IPS DF 19.7 (cell line): ENCODE measurements at places on chromosomes 6 and 20.

- DNase-seq = no peak
Observed at GRCh38 chr6:27674882-27675281, 202.0 kb upstream of the ZNF184 start.

- DNase-seq = no peak
Observed at GRCh38 chr6:42727087-42727611, 4.8 kb upstream of the PRPH2 start.

DNA sequence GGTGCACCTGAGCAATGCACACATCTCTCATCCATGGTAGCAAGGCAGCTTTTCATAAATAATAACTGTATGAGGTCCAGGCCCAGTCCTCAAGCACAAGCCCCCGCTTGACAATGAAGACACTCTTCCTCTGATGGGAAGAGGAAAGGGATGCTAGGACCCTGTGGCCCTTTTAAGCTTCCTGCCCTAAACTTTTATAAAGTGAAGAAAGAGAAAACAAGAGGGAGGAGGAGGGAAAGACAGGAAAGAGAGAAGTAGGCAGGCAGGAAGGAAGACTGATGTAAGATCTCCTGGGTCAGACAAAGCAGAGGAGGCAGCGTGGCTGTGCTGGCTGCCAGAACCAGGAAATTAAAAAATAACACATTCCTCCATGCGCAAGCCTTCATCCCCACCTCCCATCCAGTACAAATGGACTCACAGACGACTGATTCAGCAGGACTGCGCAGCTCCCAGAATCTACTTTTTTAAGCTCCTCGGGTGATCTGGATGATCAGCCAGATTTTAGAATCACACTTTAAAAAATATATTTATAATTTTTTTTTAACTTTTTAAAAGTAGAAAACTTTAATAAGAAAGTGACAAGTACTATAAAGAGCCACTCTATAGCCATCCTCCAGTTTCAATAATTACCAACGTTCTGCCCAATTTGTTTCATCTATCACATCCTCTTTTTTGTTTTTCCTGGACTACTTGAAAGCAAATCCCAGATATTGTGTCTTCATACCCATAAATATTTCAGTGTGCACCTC lies 16.5 kb downstream of the TNFAIP3 start:
- DNase-seq = no peak

GRCh38 chr6:168782187-168782751 lies 341.3 kb downstream of the SMOC2 start:
- no peak for DNase-seq

DNA sequence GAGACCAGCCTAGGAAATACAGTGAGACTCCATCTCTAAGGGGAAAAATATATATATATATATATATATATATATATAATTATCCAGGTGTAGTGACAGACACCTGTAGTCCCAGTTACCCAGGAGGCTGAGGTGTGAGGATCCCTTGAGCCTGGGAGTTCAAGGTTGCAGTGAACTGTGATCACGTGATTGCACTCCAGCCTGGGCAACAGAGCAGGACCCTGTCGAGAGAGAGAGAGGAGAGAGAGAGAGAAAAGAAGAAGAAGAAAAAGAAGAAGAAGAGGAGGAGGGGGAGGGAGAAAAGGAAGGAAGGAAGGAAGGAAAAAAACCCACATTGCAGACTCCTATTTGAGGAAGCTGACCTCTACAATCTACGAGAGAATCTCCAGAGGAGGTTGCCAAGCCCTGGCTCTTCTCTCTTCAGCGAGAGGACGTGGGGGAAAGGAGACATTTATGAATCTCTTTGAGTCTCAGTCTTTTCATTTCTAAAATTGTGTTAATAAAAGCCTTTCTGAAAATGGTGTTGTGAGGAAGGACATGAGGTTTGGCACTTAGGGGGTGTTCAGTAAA lies 49.7 kb downstream of the COL11A2 start:
- DNase-seq = no peak

- no peak for DNase-seq
Observed at GRCh38 chr6:36546308-36546919, 865 bp downstream of the STK38 start.

DNA sequence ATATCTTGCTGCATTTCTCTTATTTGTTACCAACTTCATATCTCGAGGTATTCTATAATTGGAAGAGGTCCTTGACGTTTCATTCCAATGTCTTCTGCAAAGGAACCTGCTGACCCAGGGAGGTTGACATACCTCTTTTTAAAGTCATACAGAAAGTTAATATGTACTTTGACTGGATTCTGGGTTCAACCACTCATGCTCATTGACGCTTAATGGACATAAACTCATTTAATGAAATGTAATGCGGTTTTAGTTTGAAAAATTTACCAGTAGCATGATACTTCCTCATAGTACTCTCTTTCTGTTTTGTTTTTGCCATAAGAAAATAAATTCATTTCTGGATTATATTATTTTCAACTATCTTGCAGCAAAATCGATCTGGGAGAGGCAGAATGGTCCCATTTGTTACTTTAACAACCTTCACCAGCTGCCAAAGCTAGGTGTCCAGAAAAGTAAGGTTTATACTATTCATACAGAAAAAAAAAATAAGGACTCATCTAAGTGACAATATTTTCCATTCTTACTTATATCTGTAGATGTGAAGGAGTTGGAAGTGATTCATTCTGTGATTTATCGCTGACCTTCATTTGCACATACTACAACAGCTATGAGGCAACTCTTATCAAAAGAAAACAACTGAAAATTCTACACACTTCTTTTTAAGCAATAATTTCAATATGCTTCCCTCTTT lies 101.6 kb downstream of the ATXN1 start:
- no peak for DNase-seq

DNA sequence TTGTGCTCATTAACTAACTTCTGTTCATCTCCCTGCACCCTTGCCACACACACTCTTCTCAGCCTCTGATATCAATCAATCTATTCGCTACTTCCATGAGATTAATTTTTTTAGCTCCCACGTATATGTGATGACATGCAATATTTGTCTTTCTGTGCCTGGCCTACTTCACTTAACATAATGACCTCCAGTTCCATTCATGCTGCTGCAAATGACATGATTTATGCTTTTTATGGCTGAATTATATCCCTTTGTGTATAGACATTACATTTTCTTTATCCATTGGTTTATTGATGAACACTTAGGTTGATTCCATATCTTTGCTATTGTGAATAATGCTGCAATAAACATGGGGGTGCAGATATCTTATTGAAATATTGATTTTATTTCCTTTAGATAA lies 50.8 kb upstream of the SPTLC3 start:
- no peak for DNase-seq

GRCh38 chr6:94300424-94301144 lies 881.2 kb upstream of the EPHA7 start:
- DNase-seq = no peak

DNA sequence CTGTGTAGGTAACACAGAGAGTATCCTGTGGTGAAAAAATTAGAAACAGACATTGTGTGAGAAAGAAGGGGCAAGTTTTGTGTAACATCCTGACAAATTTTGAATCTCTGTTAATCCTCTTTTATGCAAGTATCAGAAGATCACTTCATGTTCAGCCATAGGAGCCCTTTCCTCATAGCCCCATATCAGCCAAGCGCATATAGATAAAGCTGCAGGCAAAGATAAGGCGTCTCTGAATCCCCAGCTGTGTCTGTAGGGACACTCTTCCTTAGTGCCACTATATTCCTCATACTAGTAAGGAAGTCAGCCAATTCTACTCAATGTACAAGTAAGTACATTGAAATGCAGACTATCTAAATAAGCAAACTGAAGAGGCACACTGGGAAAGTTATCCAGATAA lies 22.3 kb downstream of the HTR1E start:
- DNase-seq = no peak

DNA sequence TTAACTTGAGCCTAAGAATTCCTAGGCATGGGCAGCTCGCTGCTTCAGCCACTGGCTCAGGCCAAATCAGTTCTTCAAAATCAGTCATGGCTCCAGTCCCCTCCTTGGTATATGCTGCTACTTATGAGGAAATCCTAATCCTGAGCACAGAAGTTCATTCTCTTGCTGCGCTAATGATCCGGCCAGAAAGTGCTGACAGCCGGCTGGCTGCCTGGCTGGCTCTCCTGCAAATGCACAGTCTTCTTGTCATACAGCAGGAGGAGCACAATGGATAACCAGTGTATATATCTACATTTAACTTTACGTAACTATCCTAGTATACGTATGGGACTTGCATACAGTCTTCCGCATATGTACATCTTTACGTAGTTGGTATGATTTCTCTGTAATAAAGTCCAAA lies 500.8 kb downstream of the PRKN start:
- no peak for DNase-seq

DNA sequence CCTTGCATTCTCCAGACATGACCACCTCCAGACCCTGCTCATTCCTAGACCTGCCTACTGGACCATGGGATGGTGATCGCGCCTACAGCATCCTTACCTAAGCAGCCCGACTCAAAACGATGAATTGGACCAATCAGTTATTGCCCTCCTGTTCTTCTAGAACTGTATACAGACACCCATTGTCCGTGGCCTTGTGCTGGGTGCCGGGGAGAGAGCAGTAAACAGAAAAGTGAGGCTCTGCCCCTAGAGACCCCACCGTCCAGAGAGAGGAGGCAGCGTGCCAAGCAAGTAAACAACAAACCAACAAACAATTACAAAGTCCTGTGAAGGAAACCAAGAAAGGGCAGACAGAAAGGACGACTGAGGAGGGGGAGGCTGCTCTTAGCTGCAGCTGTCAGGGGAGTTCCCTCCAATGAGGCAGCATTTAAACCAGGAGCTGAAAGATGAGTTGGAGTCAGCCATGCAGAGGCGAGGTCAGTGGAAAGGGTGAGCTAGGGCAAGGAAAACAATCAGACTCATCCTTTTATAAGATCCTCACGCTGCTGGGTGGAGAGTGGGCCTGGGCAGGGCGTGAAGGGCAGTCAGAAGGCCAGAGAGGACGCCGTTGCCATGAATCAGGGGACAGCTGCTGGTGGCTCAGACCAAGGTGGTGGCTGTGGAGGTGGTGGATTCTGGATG lies 37.6 kb upstream of the BLCAP start:
- DNase-seq = no peak

DNA sequence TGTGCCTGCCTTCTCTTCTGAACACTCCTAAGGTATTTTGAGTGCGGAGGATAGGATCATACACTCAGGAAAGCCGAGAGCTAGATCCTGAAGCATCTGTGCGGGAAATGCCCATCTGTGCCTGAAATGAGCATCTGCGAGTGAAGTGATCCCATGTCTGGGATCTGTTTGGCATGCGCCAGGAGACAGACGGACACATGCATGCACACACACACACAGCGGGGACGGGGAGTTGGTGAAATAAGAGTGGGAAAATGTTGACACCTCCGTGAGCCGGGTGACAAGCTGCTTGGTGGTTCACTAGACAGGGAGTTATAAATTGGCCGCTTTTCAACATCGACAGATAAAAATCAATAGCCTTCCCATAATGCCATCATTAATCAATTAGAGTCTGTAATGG lies 13.8 kb downstream of the SYNJ2 start:
- no peak for DNase-seq

GRCh38 chr6:132675749-132676148 lies 16.8 kb upstream of the TAAR1 start:
- DNase-seq = no peak

DNA sequence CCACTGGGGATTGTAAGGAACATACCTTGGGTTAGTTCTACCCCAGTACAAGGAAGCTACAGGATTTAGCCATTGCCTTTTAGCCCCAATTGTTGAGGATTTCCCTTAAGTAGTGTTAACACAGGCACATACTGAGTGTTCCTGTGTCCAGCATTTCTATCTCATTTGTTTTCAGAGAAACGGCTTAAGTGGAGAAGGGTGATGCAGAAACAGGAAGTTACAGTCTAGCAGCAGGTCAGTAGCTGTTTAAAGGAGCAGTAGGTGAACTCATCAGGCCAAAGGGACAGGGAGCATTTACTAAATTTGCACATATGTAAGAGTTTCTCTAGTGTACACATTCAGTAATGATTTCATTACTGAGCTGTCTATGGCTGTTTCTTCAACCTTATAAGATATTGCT lies 644.2 kb upstream of the GJE1 start:
- DNase-seq = no peak

GRCh38 chr6:156556811-156557210 lies 220.4 kb upstream of the ARID1B start:
- DNase-seq = no peak

- no peak for DNase-seq
Observed at GRCh38 chr6:98044791-98045470, 761.9 kb upstream of the MMS22L start.

GRCh38 chr6:87697581-87698546 lies 4.2 kb downstream of the AKIRIN2 start:
- DNase-seq = no peak

DNA sequence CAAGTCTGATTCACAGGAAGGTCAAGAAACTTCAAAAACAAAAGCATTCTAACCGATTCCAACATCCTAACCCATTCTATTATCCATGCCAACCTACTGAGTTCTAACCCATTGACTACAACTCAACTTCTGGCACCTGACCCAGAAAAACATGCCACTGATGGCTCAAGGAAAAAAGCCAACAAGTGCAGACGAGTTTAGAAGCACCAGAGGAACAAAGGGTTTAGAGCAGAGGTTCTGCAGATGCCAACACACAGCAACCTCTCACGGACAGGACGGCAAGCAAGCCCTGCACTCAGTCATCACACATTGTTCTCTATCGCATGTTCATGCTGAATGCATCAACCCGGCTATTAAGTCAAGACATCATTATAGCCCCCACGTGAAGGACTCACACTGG lies 25.2 kb upstream of the MC3R start:
- no peak for DNase-seq

DNA sequence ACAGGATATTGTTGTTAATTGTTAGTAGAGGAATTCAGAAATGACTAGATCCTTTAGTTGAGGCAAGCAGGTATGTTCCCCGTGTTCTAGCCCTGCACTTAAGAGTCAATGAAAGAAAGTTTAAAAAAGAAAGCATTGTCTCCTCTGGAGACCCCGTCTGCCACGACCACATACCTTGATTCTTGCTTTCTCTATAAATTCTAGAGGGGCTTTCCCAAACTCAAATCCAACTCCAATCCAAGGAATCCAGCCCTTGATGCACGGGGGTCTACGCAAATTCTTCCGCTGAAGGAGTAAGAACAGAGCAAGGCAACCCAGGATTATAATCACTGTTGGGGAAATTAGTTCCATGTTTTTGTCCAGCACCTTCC lies 401 bp downstream of the CYP39A1 start:
- DNase-seq = no peak

- DNase-seq = no peak
Observed at GRCh38 chr6:159833997-159834603, 34.0 kb downstream of the PNLDC1 start.
